ENCODE measurements at places on chromosomes 12 and 14.
A peak's percentile ranks its signal among the peaks of the same experiment; 100 is the strongest.

- no peak for DNase-seq
Measured at GRCh38 chr12:88893801-88894200, 313.5 kb upstream of the KITLG start.

- no peak for DNase-seq
Measured at GRCh38 chr14:92173668-92174067, 51.9 kb downstream of the CPSF2 start.

DNA sequence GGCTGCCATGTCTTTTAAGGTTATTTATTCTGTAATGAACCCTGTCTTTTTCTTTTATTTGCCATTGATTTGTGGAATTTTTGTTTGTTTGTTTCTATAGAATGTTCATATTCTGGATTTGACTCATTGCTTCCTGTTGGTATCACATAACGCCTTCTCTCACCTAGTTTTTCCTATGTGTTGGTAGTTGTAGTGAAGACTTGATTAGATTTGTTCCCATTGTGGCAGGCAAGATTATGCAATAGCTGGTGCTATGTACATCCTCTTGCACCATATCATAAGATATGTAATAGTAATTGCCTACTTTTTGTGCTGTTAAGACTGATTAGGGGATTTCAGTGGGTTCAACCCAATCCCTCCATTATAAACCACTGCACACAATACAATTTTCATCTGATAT is 3.9 kb upstream of the KRT6B start:
- DNase-seq: no peak

- DNase-seq: no peak
Measured at GRCh38 chr12:57236925-57237595, 7.5 kb downstream of the SHMT2 start.

- no peak for DNase-seq
Measured at GRCh38 chr12:53759261-53759660, 7.5 kb upstream of the CISTR start.

- DNase-seq: no peak
Measured at GRCh38 chr12:117350140-117350539, 11.3 kb downstream of the NOS1 start.

DNA sequence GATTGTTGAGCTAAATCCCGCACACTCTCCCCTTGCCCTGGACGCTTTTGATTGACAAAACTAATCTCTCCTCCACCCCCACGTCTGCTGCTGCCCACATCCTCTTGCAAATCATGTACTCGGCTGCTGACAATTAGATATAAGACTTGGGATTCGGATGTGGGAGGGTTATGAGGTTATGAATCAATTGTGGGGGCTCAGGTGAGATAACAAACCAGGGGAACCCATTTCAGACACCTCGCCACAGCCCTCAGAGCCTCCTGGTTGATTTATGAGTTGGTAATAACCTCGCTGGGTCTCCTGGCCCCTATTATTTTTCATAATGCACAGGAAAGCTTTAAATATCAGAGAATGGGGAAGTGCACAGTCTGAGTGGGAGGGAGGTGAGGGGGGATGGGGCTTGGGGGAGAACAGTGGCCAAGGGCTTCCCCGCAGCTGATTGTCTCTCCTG is 449.9 kb downstream of the DPF3 start:
- no peak for DNase-seq

DNA sequence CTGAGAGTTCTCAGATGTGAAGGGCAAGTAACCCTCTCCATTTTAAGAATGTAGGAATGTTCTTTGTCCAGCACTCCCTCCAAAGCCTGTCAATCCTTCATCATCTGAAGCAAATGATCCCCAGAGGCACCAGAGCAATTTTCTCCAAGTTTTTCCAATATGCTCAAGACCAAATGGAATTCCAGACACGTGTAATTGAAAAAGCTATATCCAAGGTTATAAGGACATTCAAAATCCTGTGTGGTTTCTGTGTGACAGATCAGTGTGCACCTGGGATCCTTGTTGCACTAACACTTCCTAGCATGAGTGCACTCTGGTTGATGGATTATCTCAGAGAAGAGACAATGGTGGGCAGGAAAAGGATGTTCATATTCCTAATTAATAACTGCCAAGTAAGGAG is 65.6 kb upstream of the OVCH1 start:
- no peak for DNase-seq

DNA sequence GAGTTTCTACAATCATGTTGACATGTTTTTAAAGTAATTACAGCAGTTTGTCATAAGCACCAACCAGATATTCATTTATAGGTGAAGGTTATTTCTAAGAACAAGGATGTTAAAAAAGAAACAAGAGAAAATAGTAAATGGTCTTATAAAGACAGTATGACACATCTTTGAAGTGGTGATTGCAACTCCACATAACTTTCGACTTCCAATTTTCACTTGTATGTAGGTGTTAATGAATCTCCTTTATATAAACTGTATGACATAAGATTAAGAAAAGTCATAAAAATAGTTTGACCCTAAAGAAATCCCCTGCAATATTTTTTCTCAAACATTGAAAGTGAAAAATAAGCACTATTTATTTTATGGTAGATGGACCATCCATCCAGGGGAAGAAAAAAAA is 144.8 kb upstream of the PTPRQ start:
- no peak for DNase-seq

DNA sequence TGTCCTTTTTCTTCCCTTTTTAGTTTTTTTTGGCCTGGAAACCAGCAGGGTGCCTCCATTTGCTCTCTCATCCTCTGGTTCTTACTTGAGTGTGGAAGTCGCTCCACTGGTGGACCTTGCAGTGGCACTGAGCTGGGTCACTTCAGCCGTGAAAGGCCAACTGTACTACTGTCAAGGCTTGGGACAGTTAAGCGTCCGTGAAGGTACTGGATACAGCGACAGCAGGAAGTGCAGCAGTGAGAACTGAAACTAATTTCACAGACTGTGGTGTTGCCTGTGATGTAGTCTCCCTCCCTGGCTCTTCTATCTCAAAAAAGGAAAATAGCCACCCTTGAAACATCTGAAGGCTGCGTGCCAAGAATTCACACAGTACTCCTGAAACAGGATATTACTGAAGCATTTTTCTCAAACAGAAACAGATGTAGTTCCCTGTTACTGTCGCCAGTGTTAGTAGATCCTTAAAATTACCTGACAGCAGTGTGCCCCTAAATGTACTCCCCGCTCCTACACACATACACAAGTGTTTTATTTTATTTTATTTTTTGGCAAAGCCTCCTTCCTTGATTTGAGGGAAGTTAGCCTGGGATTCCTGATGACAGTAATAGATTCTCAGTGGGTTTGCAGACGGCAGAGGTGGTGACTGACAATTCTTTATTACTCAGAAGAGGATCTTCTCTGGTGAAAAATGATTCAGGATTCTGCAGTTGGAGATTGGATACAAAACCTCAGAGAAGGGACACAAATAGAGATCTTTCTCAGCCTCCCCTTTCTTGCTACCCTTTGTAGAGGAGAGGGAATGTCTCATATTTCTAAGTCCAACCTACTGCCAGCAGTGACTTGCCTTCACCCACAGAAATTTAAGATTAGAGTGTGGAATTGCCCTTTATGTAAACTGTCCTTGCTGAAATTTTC is 4.4 kb downstream of the SUSD6 start:
- peak; percentile 65 for DNase-seq

DNA sequence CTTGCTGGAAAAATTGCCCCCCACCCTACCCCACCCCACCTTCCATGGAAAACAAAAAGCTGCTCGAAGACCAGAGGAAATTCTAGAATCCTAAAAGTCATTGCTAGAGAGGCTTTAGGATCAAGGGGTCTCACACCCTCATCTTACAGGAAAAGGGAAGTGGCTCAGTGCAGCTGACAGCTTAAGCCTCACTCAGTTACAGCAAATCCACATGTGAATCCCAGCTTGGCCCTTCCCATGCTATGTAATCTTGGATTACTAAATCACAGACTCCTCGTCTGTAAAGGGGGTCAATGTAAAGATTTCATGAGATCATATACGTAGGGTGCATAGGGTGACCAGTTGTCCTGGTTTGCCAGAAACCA is 25.9 kb downstream of the CMKLR1 start:
- DNase-seq: no peak

- DNase-seq: no peak
Measured at GRCh38 chr12:3999904-4000303, 126.7 kb upstream of the PARP11 start.

- peak; percentile 84 for DNase-seq
Measured at GRCh38 chr12:575948-576614, 87.2 kb downstream of the NINJ2 start.

DNA sequence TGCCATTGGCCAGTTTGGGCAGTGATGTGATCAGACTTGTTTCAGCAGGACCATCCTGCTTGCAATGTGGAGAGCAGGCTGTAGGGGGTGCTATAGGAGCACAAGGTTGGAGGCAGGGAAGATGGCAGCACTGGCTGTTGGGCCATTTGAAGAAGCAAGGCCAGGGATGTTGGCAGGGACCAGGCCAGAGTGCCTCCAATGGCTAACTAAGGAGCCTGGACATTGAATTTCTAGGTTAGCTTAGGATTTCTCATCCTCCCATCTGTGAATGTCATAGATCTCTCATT is 23.5 kb downstream of the FGF23 start:
- DNase-seq: no peak

DNA sequence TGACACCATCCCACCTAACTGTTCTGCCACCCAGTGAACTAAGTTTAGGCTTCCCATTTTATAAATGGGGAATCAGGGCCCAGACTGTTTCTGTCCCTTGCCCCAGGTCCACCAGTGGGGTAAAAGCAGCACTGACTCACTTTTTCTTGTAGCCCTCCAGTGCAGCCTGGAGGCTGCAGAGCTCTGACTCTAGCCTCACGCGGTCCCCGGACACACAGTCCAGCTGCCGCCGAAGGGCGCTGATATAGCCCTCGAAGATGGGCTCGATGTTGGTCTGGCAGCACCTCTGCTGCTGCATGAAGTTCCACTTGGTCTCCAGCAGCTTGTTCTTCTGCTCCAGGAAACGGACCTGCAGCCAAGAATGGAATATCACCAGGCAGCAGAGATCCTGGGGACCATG is 2.6 kb downstream of the KRT82 start:
- DNase-seq: no peak

DNA sequence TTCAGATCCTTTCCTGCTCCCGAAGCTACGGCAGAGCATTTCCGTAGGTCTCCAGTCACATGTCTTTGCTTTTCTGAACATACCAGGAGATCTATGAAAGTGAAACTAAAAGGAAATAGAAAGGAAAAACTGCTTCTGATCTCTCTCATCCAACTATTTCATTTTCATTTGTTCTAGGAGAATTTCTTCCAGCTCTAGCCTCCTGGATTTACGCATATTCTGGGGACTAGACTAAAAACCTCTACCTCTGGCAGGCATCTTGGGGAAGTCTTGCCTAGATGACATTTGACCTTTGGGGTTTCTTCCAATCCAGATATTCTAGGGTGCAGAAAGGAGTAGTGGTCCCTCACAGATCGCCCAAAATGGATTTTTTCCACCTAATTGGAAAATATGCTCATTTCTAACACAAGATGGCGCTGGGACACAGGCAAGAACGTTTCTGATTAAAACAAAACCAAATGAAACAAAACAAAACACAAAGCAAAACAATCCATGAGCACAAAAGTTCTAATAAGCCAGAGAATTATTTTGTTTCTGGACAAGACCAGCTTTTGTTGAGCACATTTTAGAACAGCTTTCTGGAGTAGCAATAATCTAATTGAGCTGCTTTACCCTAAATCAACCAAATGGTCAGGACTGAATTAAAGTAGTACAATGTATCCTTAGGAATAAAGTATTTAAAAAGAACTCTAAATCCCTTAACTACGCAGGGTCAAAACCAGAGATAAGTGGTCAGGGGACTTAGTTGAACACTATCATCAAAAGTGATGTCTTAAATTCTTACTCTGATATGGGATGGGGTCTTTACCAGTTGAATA is 12.3 kb upstream of the PARP11 start:
- peak; percentile 63 for DNase-seq

- DNase-seq: peak; percentile 75
Measured at GRCh38 chr12:131258398-131258797, 304.7 kb downstream of the ADGRD1 start.

DNA sequence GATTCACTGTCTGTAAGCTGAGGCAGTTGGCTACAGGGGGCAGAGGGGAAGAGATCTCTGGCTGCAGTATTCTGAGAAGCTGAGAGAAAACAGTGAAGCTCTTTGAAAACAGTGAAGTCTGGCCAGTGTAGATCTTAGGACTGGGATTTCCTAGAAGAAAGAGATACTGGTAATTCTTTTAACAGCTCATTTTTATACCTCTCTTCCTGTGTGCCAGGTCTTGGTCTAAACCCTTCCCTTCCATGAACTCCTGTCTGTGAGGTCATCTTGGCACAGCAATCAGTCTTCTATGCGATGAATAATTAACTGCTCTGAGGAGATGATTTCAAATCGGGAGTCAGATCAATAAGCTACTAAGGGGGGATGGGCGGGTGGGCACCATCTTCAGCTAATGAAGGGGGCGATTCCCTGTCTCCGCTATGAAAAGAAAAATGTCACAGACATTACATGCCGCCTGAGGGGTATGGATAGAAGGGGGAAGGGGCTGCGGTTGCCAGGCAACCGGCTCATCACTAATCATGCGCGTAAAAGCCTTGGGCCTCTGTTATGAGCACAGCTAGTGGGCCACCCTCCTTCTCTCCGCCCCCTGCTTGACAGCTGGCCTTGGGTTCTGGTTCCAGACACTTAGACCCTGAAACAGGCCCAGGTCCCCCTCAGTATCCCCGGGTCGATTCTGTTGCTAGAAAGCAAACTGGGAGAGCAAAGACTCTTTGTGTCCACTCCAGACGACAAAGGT is 75.3 kb upstream of the CEP83 start:
- DNase-seq: no peak

GRCh38 chr12:94271351-94271750 is 123.0 kb downstream of the PLXNC1 start:
- no peak for DNase-seq

DNA sequence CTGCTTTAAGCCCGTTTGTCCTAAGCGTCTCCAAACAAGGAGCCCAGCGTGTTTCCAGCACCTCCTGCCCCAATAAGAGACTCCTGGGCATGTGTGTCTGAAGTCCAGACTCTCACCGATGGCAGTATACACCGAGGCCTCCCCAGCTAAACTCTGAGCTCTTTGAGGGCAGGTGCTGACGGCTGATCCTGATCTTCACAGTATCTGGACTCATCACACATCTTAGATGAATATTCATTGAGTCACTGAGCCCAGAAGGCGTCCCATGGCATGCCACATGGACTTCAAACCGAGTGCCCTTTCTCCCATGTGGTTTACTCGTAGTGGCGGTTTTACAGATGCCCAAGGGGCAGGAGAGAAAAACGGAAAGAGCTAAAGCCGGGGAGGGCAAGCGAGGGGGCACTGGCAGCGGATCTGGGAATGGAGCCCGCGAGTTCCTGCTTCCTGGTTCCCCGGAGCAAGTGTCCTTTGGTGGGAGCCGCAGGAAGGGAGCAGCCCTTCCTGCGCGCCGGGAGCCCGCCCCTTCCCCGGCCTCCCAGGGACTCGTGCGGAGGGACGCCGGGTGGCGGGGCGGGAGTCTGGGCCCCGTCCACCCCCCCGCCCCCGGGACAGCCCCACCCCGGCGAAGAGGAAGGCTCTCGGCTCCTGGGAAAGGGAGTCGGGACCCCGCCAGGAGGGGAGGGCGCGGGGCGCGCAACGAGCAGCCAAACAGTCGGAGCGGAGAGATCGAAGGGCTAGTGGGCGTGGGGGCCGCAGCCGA is 585 bp upstream of the TEAD4 start:
- peak; percentile 69 for DNase-seq

Data from NCI-H2171 (cell line).